ENCODE measurements at places on chromosomes 3 and 15.

GRCh38 chr15:97736748-97737147, 223.8 kb upstream of the ARRDC4 start:
- no peak for DNase-seq

- no peak for DNase-seq
These were observed 150.5 kb upstream of the IQSEC1 start for GRCh38 chr3:13223574-13224237.

DNA sequence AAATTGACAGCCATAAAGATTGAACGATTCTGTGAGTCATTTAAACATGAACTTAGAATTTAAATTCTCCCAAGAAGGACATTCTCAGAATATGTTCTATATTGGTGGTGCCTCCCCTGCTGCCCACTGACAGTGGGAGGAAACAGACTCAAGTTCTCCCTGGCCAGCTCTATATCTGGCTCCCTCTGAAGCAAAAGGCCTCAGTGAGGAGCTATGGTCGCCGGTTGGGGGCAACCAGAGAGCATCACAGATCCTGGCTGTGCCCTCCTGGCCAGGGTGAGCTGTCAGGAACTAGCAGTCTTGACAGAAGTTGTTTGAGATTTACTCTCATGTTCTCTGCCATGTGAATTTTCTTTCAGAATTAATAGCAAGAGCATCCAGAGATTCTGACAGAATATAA, 285.5 kb downstream of the NTRK3 start:
- DNase-seq: no peak

- DNase-seq: no peak
These were observed 11.7 kb upstream of the SAMMSON start for GRCh38 chr3:69987833-69988232.

DNA sequence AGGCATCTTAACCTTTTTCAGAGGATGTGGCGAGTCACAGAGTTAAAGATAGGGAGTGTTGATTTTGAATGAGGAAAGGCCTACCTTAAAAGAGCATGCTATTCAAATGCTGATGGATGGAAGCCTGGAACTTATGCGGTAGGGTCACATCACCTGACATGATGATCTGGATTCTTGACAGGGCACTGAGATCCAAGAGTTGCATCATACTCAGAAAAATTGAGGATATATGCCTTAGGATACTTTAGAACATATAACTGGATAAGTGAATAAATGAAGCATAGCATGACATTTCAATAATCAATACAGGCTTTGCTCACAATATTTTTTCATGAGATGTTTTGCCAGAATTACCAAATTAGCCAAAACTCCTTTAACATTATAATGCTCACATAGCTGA, 20.1 kb upstream of the SECISBP2L start:
- no peak for DNase-seq

DNA sequence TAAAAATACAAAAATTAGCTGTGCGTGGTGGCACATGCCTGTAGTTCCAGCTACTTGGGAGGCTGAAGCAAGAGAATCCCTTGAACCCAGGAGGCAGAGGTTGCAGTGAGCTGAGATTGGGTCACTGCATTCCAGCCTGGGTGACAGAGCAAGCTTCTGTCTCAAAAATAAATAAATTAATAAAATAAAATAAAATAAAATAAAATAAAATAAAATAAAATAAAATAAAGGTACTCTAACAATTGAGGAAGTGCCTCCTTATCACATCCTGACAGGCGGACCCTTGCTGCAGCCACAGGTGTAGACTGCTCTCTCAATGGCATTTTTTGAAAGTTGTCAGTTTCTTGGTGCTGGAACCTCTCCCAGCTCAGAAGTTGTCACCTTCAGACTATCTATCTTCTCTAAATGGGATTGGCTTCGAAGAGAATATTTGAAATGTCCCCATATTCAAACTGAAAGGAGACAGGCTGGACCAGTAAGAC, 304.1 kb downstream of the RORA start:
- DNase-seq: no peak

- no peak for DNase-seq
These were observed 8.8 kb upstream of the TOPBP1 start for GRCh38 chr3:133670525-133670995.

DNA sequence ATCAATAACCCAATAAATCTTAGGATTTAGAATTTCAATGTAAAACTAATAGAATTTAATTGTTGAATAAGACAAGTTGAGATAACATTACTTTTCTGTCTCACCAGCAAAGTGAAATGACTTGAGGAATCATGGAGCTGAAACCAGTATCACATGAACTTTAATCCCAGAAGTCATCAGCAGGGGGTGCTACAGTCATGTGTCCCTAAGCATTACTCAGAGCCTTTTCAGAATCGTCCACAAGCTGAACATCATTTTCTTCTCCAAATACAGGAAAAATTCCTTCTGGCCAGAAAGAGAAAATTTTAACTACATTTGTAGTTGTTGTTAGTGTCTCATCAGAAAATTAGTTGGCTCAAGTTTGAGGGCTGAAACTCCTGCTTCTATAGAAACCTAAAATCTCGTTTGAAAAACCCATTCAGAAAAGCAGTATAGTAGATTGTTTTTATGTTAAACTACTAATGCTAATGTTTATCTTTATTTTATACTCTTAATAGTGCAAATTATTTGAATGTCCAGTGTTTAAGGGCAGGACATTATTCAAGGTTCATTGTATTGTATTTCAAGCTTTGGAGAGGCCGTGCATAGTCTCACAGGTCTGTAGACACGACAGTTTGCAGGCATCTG, 384.1 kb downstream of the PLOD2 start:
- DNase-seq: peak; percentile 50

- DNase-seq: no peak
These were observed 18.7 kb downstream of the SEMA5B start for GRCh38 chr3:123008840-123009239.

DNA sequence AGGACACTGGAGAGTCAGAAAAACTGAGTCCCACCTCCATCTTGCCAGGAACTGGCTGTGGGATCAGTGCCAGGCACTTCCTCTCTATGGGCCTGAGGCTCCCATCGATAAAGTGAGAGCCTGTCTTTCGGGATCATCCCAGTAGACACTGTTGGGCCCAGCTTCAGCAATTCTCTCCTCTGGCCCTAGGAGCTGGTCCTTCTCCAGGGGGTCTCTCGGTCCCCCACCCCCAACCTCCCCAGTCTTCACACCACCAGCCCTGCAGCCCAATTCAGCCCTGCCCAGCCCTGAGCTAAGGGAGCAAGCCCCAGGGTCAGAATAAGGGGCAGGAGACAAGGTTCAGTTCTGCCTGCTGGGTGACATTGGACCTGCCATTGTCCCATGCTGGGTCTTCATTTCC, 4.5 kb upstream of the LCTL start:
- no peak for DNase-seq

DNA sequence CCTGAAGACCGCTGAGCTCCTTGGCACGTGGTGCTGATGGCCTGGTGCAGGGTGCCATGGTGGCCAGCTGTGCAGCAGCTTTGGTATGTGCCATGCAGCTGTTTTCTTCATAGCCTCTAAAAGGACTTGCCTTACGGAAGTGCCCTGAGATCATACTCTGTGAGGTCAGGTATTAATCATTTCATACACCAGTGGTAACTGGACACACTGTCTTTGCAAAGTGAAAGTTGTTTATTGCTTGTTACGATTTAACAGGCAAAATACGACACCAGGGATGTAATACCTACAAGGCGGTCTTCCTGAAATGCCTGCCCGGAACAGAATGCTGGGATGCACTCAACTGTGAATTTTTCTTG, 184.6 kb downstream of the ATP10A start:
- no peak for DNase-seq

- DNase-seq: peak; percentile 93
These were observed at the start of gene PPP2R3A for GRCh38 chr3:135965506-135966270. Gene PPP2R3A (plus strand): TSS chr3:135965728. CDS start chr3:136001499, 35,771 bp downstream.

DNA sequence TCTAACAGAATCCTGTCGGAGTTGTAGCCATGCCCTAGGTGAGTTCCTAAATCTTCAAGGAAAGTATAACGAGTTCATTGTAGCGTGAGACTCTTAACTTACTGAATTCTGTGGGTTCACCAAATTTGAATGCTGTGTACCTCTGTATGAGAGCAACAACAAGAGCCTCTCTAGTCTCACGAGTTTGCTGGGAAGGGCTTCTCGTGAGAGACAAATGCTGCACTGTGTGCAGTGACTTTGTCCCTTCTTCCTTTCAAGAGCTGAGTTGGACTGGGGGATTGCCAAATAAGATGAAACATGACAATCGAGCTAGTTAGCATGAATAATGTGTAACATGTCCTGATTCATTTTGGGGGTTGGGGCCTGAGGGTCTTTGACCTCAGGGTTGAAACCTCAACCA, 32.2 kb downstream of the KAT2B start:
- DNase-seq: no peak

DNA sequence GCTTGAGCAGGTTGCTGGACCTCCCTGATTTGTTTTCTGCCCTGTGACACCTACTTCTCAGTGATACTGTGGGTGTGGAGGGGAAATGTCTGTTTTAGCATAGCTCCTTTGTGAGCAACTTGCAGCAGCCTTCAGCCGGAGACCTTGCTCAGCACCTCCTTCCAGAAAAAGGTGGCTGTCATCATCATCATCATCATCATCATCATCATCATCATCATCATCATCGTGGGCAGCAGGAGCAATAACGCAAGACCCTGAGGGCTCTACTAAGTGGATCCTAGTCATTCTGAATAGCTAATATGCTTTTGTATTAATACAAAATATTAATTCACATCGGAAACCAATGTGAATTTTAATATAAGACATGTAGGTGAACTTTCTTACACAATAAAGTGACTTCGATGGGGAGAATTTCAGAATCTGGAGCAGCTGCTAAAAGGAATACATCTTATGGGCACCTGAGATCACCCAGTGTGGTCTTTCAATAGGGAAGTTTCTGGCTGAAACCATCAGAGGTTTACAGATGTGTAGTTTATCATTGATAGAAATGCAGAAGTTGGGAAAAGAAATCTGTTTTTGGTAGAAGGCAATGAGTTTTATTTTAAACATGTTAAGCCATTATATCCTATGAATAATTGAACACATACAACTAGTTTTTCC, 8.6 kb downstream of the GABRR3 start:
- DNase-seq: no peak

GRCh38 chr3:184092199-184092598, 4.7 kb upstream of the HTR3E start:
- DNase-seq: no peak

DNA sequence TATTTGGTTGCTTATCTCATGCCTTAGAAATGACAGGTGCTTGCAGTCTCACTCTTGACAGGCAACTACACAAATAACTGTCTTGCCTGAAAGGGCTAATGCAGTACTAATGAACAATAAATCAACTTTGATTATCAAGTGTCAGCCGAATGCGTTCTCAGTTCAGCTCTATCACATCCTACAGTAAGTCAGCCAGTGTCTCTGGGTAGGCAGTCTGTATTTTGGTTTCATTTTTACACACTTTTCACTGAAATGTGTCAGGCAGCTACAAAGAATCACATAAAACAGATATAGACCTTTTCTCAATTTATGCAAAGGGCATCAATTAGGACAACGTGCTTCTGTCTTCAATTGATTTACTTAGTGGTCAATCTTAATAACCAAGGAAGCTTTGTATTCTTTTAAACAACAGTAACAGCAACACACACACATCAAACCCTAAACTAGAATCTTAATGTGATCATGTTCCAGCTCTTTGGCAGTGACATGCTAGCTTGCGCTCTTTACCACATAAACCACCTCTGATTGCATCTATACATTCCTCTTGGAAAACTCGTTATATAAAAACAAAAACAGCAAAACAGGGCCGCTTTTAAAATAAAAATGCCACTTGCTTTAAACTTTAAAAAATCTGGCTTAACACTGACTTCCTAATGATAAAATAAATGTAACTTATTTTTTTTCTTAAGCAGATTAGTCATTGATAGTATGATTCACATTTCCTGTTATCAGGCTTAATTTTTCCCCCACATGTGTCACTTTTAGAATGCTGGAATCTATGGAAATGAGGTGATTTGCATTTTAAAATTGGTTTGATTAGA, 520.4 kb downstream of the FOXP1 start:
- no peak for DNase-seq

DNA sequence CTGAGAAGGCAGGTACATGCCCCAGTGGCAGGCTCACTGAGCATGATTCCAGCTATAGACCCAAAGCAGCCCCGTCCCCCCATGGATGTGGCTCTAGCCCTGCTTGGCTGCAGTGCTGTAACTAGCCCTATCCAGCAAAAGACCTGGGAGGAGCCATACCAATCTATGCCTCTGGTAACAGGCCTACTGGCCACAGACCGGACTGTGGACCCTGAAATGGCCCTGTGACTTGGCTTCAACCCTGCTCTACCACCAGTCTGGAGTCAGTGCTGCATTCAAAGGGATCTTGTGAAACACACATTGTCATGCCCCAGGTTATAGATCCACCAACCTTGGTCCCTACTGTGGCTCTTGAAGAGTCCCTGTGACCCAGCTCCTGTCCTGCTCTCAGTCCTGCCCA, 46.7 kb downstream of the OXSM start:
- no peak for DNase-seq

DNA sequence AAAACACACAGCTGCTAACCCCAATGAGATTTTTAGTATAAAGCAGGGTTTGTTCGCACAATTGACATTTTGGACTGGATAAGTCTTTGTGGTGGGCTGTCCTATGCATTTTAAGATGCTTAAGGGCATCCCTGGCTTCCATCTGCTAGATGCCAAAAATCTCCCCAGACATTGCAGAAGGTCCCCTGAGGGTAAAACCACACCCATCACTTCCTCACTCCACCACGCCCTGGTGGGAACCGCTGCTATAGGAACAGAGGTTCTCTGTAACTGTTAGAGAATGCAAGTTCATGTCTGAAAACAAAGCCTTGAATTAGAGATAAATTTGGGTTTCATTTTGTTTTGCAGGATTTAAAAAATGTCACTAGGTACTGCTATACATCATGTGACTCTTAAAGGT, 67.7 kb downstream of the ARHGEF26 start:
- no peak for DNase-seq

DNA sequence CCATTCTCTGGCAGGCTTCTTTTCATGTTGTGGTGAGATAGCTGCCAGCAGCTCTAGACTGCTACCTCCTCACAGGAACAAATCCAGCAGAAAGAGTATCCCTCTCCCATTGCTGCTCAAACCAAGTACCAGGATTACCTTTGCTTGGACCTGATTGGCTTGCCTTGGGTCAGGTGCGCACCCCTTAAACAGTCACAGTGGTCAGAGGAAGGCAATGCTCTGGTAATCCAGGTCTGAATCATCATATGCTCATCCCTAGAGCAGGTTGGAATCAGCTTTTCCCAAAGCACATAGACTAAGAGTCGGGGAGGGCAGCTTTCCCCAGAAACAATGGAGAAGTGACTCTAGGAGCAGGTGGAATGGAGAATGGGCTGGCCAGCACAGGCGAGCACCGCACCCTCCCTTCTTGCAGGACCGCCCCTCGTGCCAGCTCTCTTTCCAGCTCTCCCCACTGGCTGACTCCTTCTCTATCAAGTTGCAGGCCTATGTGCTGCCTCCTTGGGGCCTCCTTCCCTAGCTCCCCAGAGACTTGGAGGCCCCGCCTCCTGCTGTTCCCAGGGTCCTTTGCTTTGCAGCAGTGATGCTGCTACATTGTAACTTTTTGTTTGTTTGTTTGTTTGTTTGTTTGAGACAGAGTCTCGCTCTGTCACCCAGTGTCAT, 29.9 kb upstream of the ADPGK start:
- DNase-seq: peak; percentile 61

- DNase-seq: no peak
These were observed 113.9 kb downstream of the LSAMP start for GRCh38 chr3:116331380-116331779.

Data from iPS-NIHi11 (cell line).